ENCODE measurements at places on chromosomes 7 and 10.

- DNase-seq, result no peak
Measured at GRCh38 chr10:132535065-132535651, 2.4 kb upstream of the INPP5A start.

DNA sequence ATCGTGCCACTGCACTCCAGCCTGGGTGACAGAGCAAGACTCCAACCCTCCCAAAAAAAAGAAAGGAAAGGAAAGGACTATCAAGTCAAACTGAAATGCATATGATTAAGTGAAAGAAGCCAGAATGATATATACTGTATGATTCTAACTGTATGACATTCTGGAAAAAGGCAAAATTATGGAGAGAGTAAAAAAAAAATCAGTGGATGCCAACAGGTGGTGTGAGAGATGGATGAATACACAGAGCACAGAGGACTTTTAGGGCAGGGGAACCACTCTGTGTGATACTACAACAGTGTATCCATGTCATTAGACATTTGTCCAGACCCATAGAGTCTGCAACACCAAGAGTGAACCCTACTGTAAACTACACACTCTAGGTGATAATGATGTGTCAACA, 99.2 kb downstream of the SLIT1 start:
- DNase-seq, result no peak

GRCh38 chr10:71623098-71623985, 96.2 kb downstream of the C10orf105 start:
- no peak for DNase-seq

DNA sequence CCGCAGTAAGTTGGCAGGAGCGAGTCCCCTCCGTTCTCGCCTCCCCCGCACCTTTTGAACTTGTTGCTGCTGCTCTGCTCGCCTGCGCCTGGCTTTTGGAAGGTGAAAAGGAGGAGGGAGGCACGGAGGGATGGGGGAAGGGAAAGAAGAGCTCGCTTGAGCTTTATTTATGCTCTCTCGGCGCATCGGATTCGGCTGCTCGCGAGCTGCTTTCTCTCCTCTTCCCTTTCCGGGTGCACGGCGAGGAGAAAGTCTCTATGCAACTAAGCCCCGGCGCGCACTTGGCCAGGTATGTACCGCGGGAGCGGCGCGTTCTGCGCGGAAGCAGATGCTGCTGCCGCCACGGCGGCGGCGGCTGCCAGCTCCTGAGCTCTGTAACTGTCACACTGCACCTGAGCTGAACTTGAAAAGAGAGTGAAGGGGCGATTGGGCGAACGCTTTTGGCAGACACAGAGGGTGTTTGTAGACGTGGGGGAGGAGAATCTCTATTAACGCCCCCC, 551 bp downstream of the KCND2 start:
- peak; percentile 16 for DNase-seq

DNA sequence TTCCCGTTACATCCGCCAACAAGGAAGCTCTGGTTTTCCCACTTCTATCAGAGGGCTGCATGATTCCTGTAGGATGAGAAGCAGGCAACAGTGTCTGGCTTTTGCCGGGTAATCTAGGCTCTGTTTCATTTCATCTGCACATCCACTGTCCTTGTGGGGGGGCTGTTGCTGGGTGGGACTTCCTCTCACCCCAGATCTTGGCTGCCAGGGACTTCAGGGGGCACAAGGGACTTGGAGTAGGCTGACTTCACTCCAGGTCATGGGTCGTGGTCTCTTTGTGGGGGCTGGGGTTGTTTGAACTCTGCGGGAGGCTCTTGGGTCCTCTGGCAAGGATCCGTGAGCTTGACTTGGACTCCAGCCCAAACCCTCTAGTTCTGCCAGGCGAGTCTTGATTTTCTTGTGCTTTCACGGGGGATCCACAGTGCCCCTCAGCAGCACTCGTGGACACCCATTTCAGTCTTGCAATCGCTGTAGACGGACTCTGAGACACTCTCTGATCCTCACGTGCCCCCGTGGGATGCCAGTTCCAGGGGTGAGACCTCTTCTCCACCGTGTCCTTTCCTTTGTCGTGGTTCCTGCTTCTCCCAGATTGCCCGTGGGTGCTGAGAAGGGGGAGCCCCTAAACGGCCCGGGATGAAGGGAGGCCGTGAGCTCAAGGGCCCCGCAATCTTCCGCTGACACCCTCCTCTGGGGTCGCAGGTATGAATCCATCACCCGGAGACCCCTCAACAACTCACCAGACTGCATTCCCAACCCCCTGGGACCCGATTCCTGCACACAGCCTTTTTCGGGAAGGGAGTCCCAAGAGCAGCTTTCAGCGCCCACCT, 21.4 kb upstream of the ZNF273 start:
- no peak for DNase-seq

DNA sequence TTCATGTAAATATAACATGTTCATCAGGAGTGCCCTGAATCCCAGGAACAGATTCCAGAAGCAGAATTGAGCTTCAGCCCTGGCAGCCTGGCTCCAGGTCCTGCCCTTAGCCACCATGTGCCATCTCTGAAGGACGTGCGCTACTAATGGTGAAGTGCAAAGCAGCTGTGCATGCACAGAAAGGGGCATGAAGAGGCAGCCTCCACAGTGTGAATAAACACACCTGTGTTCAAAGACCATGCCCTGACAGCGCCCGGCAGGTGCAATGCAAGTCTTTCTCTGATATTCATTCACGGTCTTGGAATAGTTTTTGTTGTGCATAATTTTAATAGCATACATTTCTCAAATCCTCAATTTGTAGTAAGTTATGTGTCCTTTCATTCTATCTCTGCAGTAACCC, 250.4 kb upstream of the TCERG1L start:
- DNase-seq, result no peak

GRCh38 chr10:86203162-86203905, 163.3 kb downstream of the GRID1 start:
- no peak for DNase-seq

- DNase-seq, result no peak
Measured at GRCh38 chr10:102274062-102274461, 28.7 kb downstream of the GBF1 start.

- no peak for DNase-seq
Measured at GRCh38 chr10:129385600-129385999, 81.4 kb upstream of the MGMT start.

- no peak for DNase-seq
Measured at GRCh38 chr10:2019281-2019680, 282.0 kb upstream of the ADARB2 start.

- no peak for DNase-seq
Measured at GRCh38 chr7:24698531-24699266, 58.6 kb downstream of the GSDME start.
